ENCODE measurements at places on chromosomes 6 and 20. TPM values are rescaled to one million over a fixed set of nuclear protein-coding genes. Genes with fewer than 3 reads are reported as not detected.

- H3K4me1 ChIP-seq, result peaks cover 13% of the 10 kb centered on the region
- H3K27ac ChIP-seq, result no peak overlapping the region
- no peak overlapping the region for H3K4me3 ChIP-seq
Measured at GRCh38 chr6:88662653-88663174, 300.7 kb downstream of the RNGTT start.

GRCh38 chr6:151633526-151634335, 139.9 kb downstream of the CCDC170 start:
- no peak for DNase-seq
- H3K27ac ChIP-seq, result no peak overlapping the region
- no peaks in the 10 kb centered on the region for H3K27me3 ChIP-seq
- no peaks in the 10 kb centered on the region for H3K36me3 ChIP-seq
- peaks cover 2% of the 10 kb centered on the region for H3K4me1 ChIP-seq

DNA sequence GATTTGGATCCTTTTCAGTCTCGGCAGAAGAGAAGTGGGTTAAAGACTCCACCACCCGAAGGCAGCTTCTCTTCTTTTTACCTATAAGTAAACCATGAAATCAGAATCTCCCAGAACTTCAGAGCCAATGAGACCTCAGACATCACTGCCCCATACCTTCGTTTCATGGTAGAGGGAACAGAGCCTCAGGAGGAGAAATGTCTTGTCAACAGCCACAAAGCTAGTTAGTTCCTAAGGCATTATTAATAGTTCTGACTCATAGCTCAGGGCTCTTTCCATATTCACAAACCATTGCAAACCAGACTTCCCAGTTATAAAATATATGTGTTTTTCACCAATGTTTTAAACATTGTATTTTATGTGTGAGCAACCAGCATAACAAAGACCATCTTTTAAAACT, 118.7 kb upstream of the RIPOR2 start:
- DNase-seq, result no peak
- H3K36me3 ChIP-seq, result no peaks in the 10 kb centered on the region
- H3K27me3 ChIP-seq, result no peaks in the 10 kb centered on the region
- H3K4me3 ChIP-seq, result no peak overlapping the region
- H3K4me1 ChIP-seq, result no peaks in the 10 kb centered on the region
- H3K27ac ChIP-seq, result no peak overlapping the region

GRCh38 chr20:23683281-23683680, 5.6 kb downstream of the CST4 start:
- no peak overlapping the region for H3K27ac ChIP-seq
- no peaks in the 10 kb centered on the region for H3K4me1 ChIP-seq
- DNase-seq, result no peak

DNA sequence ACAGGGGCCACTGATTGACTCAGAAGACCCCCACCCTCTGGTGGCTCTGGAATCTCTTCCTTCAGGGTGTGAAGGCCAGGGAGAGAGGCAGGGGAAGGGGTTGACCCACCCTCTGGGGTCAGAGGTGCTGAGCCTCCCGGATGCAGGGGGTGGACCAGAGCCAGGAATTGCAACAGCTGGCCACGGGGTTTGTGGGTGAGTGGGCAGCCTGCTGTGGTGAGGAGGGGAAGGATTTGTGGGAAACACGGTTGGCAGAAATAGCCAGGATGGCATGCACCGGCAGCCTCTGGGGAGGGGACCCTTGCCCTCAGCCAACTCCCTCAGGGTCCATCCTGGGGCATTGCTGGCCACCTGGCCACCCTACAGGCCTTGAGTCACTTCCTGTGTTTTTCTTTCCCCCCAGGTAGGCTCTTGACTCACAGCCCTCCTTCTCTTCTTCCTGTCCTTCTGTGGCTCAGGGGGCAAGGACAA, 92.8 kb downstream of the MRPL14 start:
- no peaks in the 10 kb centered on the region for H3K36me3 ChIP-seq
- peaks cover 27% of the 10 kb centered on the region for H3K4me1 ChIP-seq
- H3K27me3 ChIP-seq, result no peaks in the 10 kb centered on the region
- H3K4me3 ChIP-seq, result peak overlapping the region; percentile 16
- H3K27ac ChIP-seq, result no peak overlapping the region

- H3K4me3 ChIP-seq, result no peak overlapping the region
- no peaks in the 10 kb centered on the region for H3K27me3 ChIP-seq
- H3K36me3 ChIP-seq, result no peaks in the 10 kb centered on the region
- no peak for DNase-seq
Measured at GRCh38 chr20:41279546-41280225, 37.8 kb downstream of the ZHX3 start.

DNA sequence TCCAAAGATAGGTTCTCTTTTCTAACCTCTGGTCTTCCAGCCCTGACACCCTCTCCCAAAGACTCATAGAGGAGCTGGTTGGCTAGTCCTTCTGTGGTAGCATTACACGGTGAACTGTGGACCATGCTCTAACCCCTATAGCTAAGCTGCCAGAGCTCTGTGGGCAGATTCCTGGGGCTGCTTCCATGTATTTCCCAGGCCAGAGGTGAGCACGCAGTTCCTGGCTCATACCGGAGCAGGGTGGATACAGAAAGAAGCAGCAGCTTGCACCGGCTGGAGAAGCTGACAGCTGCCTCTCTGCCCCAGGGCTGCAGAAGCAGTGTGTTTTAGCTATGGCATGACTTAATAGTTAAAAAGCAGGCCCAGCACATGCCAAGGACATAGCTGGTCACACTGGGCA, 84.1 kb upstream of the FOXP4 start:
- no peak overlapping the region for H3K4me3 ChIP-seq
- no peak overlapping the region for H3K27ac ChIP-seq
- H3K36me3 ChIP-seq, result no peaks in the 10 kb centered on the region
- no peak for DNase-seq
- H3K4me1 ChIP-seq, result peaks cover 6% of the 10 kb centered on the region

GRCh38 chr20:4702562-4703280, 19.0 kb upstream of the PRND start:
- H3K4me3 ChIP-seq, result no peak overlapping the region
- H3K4me1 ChIP-seq, result peaks cover 22% of the 10 kb centered on the region
- H3K27me3 ChIP-seq, result no peaks in the 10 kb centered on the region
- H3K27ac ChIP-seq, result no peak overlapping the region
- DNase-seq, result no peak

DNA sequence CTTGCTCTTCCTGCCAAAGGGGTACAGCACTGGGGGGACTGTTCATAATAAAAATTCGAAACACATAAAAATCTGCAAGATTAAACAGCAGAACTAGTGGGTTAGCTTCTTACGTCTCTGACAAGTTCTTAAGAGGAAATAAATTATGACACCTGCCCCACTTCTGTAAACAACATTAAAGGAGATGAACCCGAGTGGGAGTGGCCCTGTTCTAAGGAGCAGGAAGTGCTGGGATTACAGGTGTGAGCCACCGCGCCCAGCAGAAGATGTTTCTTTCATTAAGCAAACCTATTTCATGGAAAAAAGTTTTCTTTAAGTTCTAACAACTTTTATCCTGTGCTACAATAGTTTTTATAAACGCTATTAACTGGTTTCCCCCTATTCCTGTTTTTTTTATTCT, 24.6 kb downstream of the USP45 start:
- no peak for DNase-seq
- peaks cover 2% of the 10 kb centered on the region for H3K36me3 ChIP-seq
- H3K27me3 ChIP-seq, result no peaks in the 10 kb centered on the region

DNA sequence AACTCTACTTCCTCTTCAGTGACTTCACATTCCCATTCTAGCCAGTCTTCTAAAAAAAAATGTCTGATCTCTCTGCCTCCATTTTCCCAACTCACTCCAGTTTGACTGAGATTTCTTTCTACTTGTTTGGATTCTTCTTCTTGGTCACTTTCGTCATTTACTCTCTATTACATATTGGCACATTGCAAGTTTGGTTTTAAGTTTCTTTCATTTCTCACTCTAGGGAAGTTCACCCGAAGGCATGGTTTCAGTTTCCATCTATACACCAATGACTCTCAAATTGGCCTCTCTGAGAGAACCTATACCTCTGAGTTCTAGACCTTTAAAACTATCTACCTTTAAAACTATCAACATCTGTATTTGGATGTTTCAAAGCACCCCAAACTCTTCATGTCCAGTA, 51.3 kb downstream of the CD109 start:
- peaks cover 24% of the 10 kb centered on the region for H3K4me1 ChIP-seq
- no peak overlapping the region for H3K4me3 ChIP-seq
- H3K36me3 ChIP-seq, result no peaks in the 10 kb centered on the region
- DNase-seq, result no peak
- no peak overlapping the region for H3K27ac ChIP-seq

DNA sequence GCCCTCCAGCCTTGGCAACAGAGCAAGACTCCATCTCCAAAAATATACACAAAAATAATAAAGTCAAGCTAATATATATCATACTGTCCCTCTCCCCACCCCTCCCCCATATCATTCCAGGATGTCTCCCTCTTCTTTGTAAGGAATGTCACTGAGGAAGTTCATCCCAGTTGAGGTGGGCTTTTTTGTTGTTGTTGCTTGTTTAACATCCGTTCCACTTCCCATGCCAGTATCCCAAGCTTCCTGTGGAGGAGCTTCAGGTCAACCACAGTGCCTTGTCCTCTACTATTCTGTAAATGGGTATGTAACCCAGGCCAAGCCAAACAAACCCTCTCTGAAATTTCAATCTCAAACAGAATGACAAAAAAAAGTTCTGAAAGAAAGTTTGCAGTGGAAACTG, 19.0 kb upstream of the PTPN1 start:
- DNase-seq, result no peak
- peak overlapping the region; percentile 3 for H3K27ac ChIP-seq
- no peak overlapping the region for H3K4me3 ChIP-seq
- no peaks in the 10 kb centered on the region for H3K27me3 ChIP-seq

- no peaks in the 10 kb centered on the region for H3K27me3 ChIP-seq
- H3K4me3 ChIP-seq, result no peak overlapping the region
- no peaks in the 10 kb centered on the region for H3K36me3 ChIP-seq
- 0 out of 2 replicates have a peak, but pooled peaks cover 4% of the 10 kb centered on the region for H3K4me1 ChIP-seq
- no peak for DNase-seq
- H3K27ac ChIP-seq, result no peak overlapping the region
Measured at GRCh38 chr6:15502446-15503345, 160.1 kb downstream of the DTNBP1 start.

- peak overlapping the region; percentile 82 for H3K27ac ChIP-seq
- peak overlapping the region; percentile 82 for H3K4me3 ChIP-seq
- peaks cover 13% of the 10 kb centered on the region for H3K36me3 ChIP-seq
- no peak for DNase-seq
- H3K27me3 ChIP-seq, result no peaks in the 10 kb centered on the region
Measured at GRCh38 chr20:45341939-45342854, 6.0 kb downstream of the SDC4 start.

DNA sequence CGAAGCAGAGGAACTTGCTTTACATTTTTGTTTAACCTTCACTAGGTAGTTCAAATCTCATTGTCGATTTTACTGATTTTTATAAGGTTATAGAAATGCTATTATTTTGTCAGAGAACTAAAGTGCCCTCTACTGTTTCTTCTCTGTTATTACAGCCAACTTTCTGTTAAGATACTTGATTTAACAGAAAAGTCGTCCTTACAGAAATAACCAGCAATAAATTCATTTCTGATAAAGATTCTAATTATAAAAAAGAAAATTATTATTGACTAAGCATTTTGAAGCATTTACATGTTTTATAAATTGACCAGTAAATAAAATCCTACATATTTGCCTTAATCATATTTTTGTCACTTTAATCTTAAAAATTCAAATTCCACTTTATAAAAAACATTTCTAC, 60.8 kb downstream of the OGFRL1 start:
- H3K27me3 ChIP-seq, result peaks cover 12% of the 10 kb centered on the region
- H3K4me1 ChIP-seq, result no peaks in the 10 kb centered on the region
- H3K36me3 ChIP-seq, result no peaks in the 10 kb centered on the region
- peak; percentile 16 for DNase-seq
- no peak overlapping the region for H3K4me3 ChIP-seq

DNA sequence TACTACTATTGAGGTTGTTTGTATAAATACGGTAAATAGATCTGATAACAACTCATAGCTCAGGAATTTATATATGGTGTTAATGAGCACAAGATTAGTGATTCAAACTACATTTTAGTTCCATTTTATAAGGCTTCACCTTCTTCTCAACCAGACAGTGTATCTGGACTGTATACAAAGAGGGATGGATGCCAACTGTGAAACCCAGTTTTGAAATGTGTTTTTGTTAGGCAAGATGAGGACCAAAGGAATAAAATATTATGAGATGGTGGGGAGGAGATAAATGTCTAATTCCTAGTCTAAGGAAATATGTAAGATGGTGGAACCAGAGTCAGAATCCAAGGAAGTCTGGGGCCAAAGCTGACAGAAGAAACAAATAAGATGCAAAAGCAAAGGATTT, 329.0 kb downstream of the GRIK2 start:
- H3K4me3 ChIP-seq, result no peak overlapping the region
- H3K27ac ChIP-seq, result no peak overlapping the region
- no peak for DNase-seq

GRCh38 chr6:87714093-87714842, 12.2 kb upstream of the AKIRIN2 start:
- H3K4me3 ChIP-seq, result no peak overlapping the region
- DNase-seq, result no peak
- 0 out of 2 replicates have a peak, but pooled peaks cover 2% of the 10 kb centered on the region for H3K4me1 ChIP-seq
- no peaks in the 10 kb centered on the region for H3K36me3 ChIP-seq
- no peaks in the 10 kb centered on the region for H3K27me3 ChIP-seq
- no peak overlapping the region for H3K27ac ChIP-seq

GRCh38 chr6:11705483-11705882, 73.1 kb downstream of the ADTRP start:
- no peak for DNase-seq
- H3K27me3 ChIP-seq, result no peaks in the 10 kb centered on the region
- H3K4me3 ChIP-seq, result no peak overlapping the region
- H3K36me3 ChIP-seq, result no peaks in the 10 kb centered on the region

DNA sequence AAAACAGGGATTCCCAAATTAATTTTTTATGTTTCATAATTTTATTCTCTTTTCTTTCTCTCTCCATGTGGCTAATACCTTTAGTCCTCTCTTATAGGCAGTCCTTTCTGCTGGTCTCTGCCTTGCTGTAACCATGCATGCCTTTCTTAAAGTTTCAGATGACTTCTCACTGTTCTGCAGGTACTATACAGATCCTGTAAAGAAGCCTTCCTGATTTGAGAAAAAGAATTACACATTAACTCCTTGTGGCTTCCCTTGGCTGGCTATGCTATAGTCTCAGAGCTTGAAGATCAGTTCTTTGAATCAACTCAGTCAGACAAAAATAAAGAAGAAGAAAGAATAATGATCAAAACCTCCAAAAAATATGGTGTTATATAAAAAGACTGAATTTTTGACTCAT, 7.3 kb upstream of the GPR63 start:
- H3K27me3 ChIP-seq, result no peaks in the 10 kb centered on the region
- H3K27ac ChIP-seq, result no peak overlapping the region
- H3K4me3 ChIP-seq, result no peak overlapping the region
- no peaks in the 10 kb centered on the region for H3K4me1 ChIP-seq
- no peaks in the 10 kb centered on the region for H3K36me3 ChIP-seq
- DNase-seq, result no peak

GRCh38 chr20:35342154-35342769, 50.0 kb upstream of the FAM83C start:
- no peak for DNase-seq
- H3K36me3 ChIP-seq, result 0 out of 2 replicates have a peak, but pooled peaks cover 2% of the 10 kb centered on the region
- no peak overlapping the region for H3K4me3 ChIP-seq
- no peaks in the 10 kb centered on the region for H3K27me3 ChIP-seq
- H3K4me1 ChIP-seq, result peaks cover 7% of the 10 kb centered on the region

The MED23 gene
- 17.2 TPM for total RNA-seq

The PAX1 gene
- total RNA-seq, result not detected

The SIRPA gene
- 15.3 TPM for total RNA-seq

The IP6K3 gene
- not detected for total RNA-seq

The NEURL2 gene
- 0.96 TPM for total RNA-seq

The BHLHE23 gene
- not detected for total RNA-seq

Measured in HCT116 (cell line).